ENCODE measurements at places on chromosomes 2 and 18.

GRCh38 chr18:73638709-73639108, 508.9 kb downstream of the FBXO15 start:
- DNase-seq, result no peak

GRCh38 chr18:136433-136832, 21.9 kb upstream of the USP14 start:
- no peak for DNase-seq

- DNase-seq, result no peak
Observed at GRCh38 chr2:202005272-202005887, 28.3 kb upstream of the FZD7 start.

- no peak for DNase-seq
Observed at GRCh38 chr2:86417961-86418360, 23.2 kb upstream of the KDM3A start.

DNA sequence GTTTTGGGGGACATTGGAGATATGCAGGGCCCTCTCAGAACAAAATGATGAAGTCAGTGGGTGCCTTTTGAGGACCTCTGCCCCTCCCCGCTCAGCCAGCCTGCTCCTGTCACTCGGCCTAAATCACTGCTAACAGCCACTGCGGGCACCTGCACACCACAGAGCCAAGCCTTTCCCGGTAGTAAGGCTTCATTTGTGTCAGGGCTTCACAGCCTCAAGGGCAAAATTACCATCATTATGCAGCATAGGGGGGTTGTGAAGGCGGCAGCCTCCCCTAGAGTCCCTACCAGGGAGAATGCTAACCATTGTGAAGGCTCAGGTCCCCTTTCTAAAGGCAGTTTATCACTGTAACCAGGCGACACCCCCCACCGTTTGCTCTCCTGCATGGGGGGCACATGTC, 519.8 kb upstream of the MYT1L start:
- no peak for DNase-seq

- DNase-seq, result no peak
Observed at GRCh38 chr2:9808334-9809063, 34.8 kb upstream of the TAF1B start.

All from foreskin melanocyte (primary cell).